ENCODE measurements at places on chromosomes 12 and 14.

GRCh38 chr12:25494926-25495325, 58.2 kb downstream of the LMNTD1 start:
- no peak for DNase-seq

DNA sequence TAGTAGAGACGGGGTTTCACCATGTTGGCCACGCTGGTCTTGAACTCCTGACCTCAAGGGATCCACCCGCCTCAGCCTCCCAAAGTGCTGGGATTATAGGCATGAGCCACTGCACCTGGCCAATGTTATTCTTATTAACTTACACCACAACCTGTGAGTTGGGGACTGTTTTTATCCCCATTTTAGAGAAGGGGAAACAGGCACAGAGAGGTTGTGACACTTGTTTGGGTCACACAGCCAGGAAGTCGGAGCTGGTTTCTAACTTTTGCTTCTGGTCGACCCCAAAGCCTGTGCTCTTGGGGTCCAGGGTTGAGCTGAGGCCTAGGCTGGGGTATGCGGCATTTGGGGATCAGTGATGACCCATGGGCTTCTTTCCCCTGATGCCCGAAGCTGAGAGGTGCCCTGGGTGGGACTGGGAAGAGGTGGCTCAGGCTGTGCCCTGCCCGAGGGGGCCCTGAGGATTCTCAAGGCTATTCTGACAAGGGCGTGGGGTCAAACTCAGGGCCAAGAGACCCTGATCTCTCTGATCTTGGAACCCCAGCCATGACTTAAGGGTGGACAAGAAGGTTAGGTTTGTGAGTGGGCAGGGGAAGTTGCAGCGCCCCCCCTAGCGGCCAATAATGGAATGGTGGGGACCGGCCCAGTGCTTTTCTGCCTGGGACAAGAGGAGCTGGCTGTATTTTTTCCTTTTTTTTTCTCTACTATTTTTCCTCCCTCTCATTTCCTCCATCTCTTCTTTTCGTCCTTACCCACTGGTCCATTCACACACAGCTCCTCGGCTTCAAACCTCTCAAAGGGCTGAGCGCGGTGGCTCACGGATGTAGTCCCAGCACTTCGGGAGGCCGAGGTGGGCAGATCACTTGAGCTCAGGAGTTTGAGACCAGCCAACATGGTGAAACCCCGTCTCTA, 3.0 kb downstream of the SDSL start:
- no peak for DNase-seq

GRCh38 chr12:47651368-47652254, 54.2 kb downstream of the RPAP3 start:
- peak; percentile 42 for DNase-seq

GRCh38 chr14:75709207-75709812, 48.3 kb downstream of the TTLL5 start:
- DNase-seq = peak; percentile 55

GRCh38 chr12:48998497-48999353, 450 bp downstream of the DDN start:
- peak; percentile 51 for DNase-seq

GRCh38 chr14:68719634-68720384, 73.1 kb downstream of the ZFP36L1 start:
- no peak for DNase-seq

DNA sequence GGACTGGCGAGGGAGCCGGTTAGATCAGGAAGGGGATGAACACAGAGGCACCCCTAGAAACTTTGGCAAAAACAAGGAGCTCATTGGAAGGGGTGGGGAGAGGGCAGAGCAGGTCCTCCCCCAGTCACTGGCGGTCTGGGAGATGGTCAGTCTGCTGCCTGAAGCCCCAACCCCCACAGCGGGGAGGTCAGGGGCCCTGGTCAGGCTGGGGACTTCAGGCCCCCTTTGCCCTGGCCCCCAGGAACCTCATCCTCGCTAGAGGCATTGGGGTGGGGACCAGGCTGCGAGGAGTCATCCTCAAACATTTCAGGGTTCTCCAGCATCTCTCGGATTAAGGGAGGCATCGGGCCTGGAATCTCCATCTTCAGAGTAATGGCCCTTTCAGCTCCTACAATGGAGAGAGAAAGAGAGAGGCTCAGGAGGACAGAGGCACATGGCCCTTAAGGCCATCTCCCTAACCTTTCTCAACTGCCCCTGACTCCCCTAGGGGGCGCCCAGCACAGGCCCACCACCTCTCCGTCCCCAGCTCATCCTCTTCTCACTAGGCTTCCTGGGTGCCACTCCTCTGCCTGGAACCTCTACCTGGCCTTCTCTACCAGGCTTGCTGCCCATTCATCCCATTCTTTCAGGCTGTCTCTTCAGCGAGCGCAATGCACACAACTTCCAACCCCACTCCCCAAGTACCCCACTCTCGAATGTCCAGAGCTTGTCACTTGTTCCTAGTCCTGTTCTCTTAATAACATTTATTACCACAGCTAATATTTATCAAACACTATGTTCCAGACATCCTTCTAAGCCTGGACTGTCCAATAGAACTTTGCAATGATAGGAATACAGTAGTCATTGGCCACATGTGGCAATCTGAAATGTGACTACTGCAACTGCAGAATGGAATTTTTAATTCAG, 4.7 kb upstream of the ITGB7 start:
- peak; percentile 62 for DNase-seq

- DNase-seq = no peak
Observed at GRCh38 chr12:55713721-55714120, 2.1 kb upstream of the BLOC1S1 start.

GRCh38 chr12:124368421-124369032, 73.6 kb downstream of the RFLNA start:
- DNase-seq = no peak

- DNase-seq = no peak
Observed at GRCh38 chr12:102521662-102522277, 41.4 kb upstream of the IGF1 start.

- no peak for DNase-seq
Observed at GRCh38 chr14:22837114-22837749, 847 bp downstream of the MMP14 start.

GRCh38 chr12:1977109-1977508, 27.1 kb downstream of the DCP1B start:
- no peak for DNase-seq

DNA sequence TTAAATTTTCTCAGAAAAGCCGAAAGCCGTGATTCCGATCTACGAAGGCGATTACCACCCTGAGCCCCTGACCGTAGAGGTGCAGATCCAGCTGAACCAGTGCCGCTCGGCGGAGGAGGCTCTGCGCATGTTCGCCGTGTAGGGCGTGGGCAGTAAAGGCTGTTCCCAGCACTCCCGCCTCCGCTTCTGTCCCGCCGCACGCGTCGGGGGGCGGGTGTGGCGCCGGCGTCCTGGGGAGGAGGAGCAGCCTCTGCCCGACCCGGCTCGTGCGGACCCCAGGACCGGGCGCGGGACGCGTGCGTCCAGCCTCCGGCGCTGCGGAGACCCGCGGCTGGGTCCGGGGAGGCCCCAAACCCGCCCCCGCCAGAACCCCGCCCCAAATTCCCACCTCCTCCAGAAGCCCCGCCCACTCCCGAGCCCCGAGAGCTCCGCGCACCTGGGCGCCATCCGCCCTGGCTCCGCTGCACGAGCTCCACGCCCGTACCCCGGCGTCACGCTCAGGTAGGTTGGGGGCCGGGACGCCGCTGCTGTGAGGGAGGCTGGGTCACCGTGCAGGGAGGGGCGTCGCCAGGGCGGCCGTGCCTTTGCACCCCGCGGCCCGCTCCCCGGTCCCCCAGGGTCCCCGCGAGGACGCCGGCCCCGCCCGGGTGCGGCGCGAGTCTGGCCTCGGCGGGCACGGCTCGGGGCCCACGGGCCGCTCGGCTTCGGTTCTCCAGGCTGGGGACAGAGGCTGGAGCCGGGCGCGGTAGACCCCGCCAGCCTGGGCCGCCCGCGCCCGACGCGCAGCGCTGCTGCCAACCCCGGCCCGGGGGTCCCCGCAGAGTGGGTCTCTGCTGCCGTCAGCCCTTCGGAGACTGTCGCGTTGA, at the start of gene B3GNT4:
Gene B3GNT4, plus strand, starts transcription at position 409 of the 866 bp plus-strand sequence. CDS start 910 bp downstream, outside the sequence.
- peak; percentile 87 for DNase-seq

- no peak for DNase-seq
Observed at GRCh38 chr14:36398463-36399291, 78.2 kb upstream of the MBIP start.

DNA sequence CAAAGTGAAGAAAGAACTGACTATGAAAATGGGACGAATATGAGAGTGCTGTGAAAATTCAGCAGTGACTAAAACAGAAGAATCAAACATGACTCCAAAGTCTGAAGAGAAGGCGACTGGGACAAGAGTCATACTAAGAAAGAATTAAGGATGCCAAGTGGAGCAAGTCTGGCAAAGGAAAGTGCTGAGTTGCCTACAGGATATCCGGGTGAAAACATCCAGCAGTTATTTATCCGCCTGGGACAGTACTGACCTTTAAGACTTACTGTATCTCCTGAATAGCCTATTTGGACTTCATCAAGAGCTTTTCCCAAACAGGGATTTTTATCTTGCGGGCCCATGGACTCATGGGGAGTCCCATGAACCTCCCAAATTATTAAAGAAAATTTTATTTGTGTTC, 41.1 kb downstream of the KICS2 start:
- no peak for DNase-seq

- peak; percentile 59 for DNase-seq
Observed at GRCh38 chr14:24411443-24412389, 12.9 kb downstream of the NYNRIN start.

DNA sequence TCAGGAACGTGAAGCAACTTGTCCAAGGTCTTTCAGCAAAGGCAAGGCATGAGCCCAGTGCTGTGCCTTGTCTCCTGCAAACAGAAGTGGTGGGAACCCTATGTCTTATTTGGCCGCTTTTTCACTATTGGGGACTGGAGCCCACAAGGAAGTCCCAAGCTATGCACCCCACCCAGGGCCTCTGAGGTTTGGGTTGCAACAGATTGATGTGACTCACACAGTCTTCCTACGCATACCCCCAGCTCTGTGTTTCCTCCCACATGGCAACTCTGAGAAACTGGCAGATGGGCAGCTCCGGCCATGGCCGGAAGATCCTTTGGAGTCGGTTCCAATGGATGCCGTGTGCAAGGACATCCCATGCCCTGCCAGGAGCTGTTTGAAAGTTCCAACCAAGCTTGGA, 28.3 kb upstream of the CMKLR1 start:
- DNase-seq = no peak

Data from SK-N-DZ (cell line).